ENCODE measurements at places on chromosomes 1 and 21.
A peak's percentile ranks its signal among the peaks of the same experiment; 100 is the strongest.

GRCh38 chr1:182143825-182144645 is 82.5 kb upstream of the ZNF648 start:
- peak; percentile 91 for DNase-seq

DNA sequence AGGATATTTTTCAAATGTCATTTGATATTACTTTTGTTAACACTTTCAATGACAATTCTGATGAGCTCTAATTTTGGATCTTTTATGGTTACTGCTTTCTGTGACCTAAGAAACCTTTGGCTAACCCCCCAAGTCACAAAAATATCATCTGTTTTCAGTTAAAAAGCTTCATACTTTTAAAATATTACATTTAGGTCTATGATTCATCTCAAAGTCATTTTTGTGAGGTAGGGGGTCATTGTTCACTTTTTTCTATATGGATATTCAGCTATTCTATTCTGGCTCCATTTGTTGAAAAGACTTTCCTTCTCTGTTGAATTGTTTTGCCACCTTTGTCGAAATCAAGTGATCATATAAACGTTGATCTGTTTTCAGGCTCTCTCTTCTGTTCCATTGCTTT is 44.8 kb downstream of the UCHL5 start:
- peak; percentile 55 for DNase-seq

DNA sequence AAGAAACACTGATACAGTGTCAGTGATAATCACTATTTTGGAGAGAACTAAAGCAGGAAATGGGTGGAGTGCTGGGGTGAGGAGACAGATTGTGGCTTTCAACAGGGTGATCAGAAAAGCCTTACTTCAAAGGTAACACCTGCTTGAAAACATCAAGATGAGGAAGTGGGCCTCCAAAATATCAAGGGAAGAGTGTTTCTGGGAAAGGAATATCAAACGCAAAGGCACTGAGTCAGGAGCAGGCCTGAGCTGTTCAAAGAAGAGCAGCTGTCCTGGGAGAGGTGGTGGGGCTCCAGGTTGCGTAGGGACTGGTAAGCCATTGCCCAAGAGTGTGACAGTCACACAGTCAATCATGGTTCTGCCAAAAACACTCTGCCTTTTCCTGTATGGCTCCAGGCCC is 47.1 kb upstream of the ATP1A1 start:
- no peak for DNase-seq

DNA sequence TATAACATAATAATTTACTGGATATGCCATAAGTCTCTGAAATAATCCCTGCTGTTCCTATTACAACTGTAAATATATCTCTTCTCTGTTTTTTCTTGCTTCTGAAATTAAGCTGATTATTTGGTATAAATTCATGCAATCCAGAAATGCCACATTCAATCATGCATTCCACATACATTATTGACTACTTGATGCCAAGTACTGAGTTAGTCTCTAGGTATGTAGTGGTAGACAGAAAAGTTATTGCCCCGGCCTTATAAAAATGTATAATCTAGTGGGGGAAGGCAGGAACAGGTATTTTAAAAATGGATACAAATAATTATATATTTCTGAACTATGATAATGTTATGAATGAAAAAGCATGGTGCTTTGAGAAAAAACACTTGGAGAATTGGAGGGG is 338.6 kb upstream of the SNX7 start:
- peak; percentile 74 for DNase-seq

GRCh38 chr1:153353226-153353947 is 4.3 kb upstream of the S100A9 start:
- DNase-seq = no peak

- no peak for DNase-seq
Observed at GRCh38 chr1:110492573-110492972, 26.4 kb downstream of the KCNA10 start.

DNA sequence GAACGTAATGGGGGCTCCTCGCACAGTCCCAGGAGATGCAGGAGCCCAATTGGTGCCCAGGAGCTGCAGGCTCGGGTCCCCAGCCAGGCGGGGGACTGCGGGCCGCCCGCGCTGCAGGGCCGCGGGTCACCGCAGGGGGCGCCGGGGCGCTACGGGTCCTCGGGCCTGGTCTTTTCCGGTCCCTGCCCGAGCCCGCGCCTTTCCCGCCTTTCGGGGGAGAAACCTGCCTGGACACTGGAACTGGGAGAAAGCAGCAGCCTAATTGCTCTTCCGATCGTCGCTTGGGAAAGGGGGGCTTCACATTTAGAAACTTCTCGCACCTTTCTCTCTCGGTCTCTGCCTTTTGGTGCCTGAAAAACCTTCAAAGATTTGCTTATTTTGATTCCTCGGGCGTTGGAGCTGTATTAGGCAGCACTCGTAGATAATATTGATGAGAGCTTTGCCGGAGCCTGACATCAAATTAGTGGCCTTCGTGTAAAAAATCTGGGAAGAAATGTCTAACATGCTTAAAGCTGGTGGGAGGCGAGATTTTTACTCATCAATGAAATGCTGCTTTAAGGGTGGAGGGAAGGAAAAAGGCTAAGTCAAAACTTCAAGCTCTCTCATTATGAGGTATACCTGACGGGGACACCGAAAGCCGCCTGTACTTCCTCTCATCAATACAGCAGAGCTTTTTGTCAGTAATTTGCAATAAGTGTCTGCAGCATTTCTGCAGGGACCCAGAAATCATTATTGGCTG is 12.6 kb upstream of the BARHL2 start:
- no peak for DNase-seq

DNA sequence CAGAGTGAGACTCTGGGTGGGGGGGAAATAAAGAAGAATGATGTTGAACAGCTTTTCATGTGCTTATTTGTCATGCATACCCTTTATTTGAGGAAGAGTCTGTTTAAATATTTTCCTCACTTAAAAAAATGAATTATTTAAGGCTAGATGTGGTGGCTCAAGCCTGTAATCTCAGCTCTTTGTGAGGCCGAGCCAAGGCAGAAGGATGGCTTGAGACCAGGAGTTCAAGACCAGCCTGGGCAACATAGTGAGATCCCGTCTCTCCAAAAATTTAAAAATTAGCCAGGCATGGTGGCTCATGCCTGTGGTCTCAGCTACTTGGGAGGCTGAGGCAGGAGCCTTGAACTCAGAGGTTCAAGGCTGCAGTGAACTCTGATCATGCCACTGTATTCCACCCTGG is 25.4 kb downstream of the SLC30A1 start:
- no peak for DNase-seq

- peak; percentile 43 for DNase-seq
Observed at GRCh38 chr1:204891860-204892259, 21.2 kb downstream of the NFASC start.

DNA sequence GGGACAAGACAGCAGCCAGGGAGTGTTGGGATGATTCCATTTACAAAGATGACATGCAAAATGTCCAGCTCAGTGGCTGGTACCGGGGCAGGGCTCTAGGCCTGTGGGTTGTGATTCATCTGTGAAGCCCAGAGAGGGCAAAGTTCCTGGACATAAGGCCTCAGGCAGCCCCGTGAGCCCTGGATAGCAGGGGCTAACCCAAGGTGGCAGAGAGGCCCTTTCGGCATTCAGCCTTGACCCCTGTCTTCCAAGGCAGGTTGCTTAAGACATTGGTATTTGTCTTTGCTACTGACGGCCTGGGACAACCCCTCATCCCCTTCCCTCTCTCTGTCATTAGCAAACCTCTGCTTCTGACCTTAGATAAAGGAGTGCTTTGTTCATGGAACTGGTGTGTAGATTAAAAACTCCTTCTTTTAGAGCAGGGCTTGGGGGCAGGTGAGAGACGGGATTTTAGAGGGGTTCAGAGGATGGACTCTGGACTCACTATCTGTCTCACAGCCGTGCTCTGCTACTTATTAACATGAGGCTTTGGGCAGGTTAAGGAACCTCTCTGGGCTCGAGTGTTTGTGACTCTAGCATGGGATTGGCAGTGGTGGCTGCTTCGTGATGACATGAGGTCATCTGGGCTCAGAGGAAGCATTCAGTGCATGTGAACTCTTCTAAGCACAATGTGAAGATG is 36.3 kb downstream of the TMEM51 start:
- DNase-seq = no peak

DNA sequence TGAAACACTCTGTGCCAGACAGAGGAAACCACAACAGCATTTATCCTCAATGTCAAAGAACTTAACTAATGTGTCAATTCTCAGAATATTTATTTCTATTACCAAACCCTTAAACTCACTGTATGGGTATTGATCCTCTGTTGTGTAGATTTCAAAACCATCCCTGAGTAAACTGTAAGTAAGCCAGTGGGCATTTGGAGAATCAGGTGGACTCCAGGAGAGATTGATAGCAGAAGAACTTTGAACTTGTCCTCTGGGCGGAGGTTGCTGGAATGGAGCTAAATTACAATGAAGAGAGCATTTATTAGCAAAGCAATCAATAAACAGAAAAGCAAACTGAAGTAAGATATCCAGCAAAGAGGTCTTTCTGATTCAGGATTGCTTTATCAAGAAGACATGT is 216.1 kb downstream of the USH2A start:
- DNase-seq = no peak

GRCh38 chr1:230031131-230031530 is 35.9 kb upstream of the GALNT2 start:
- no peak for DNase-seq

GRCh38 chr1:227429447-227430359 is 111.4 kb upstream of the CDC42BPA start:
- peak; percentile 69 for DNase-seq

DNA sequence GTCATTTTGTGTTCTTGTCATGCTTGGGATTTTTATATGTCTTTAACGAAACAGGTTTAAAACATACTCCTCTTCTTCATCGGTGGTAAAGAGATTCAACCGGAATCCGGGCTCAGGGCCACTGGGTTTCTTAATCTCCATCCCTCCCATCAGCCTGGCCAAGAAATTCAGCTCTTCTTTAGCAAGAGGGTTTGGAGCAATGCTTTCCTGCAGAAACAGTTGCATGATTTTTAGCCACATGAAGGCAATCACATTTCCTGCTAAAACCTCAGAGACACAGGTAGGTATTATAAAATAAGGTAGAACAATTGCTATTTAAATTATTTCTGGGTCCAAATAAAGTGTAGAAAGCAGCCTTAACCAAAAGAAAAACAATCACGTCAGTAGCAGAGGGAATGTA is 22.7 kb upstream of the LSM10 start:
- no peak for DNase-seq

GRCh38 chr1:31306278-31306677 is 9.4 kb downstream of the ZCCHC17 start:
- DNase-seq = peak; percentile 92

- no peak for DNase-seq
Observed at GRCh38 chr1:195096051-195096521, 1512.2 kb downstream of the KCNT2 start.

DNA sequence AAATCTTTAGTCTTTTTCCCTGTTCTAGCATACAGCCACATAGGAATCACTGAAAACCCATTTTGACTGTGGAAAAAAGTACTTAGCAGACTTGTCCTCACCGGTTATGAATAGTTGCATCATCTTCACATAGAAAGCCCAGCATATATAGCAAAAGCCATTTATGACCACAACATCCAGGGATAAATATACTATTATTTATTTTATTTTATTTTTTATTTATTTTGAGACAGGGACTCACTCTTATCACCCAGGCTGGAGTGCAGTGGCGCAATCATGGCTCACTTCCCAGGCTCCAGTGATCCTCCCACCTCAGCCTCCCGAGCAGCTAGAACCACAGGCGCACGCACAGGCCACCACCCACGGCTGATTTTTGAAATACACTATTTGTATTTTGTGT is 175.3 kb downstream of the GALNT2 start:
- no peak for DNase-seq

DNA sequence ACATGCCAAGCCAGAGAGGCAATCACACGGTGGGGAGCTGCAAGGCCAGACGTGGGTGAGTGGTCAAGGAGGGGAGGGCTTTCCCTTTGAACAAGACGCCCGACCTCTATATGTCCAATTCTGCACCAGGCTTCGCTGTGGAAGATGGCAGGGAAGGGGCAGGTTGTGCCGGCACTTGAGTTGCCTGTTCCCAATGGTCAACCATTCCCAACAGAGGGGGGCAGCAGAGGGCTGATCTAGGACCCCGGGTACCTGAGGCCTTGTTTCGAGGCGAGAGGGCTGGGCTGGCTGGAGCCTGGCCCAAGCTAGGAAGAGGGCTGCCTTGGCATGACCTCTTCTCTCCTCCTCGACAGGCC is 64.9 kb downstream of the TMEM53 start:
- peak; percentile 56 for DNase-seq

GRCh38 chr1:43952731-43953346 is 6.1 kb downstream of the IPO13 start:
- DNase-seq = no peak

- DNase-seq = no peak
Observed at GRCh38 chr1:168734271-168734670, 5.3 kb upstream of the DPT start.

GRCh38 chr1:52825868-52826267 is 16.7 kb upstream of the ZYG11A start:
- DNase-seq = peak; percentile 4

DNA sequence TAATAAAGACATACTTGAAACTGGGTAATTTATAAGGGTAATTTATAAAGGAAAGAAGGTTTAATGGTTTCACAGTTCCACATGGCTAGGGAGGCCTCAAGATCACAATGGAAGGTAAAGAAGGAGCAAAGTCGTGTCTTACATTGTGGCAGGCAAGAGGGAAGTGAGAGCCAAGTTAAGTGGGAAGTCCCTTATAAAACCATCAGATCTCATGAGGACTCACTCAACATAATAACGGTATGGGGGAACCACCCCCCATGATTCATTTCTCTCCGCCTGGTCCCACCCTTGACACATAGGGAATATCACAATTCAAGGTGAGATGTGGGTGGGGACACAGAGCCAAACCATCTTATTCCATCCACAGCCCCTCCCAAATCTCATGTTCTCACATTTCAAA is 76.8 kb upstream of the ZNF678 start:
- DNase-seq = no peak

GRCh38 chr1:111973150-111973790 is 16.2 kb downstream of the KCND3 start:
- DNase-seq = no peak

GRCh38 chr1:68826836-68827235 is 330.0 kb upstream of the DEPDC1 start:
- no peak for DNase-seq

GRCh38 chr1:156295391-156295947 is at the start of gene GLMP:
Gene GLMP, minus strand, starts transcription at chr1:156295679. Its CDS starts 34 bp downstream, at chr1:156295645.
- peak; percentile 59 for DNase-seq

- no peak for DNase-seq
Observed at GRCh38 chr1:28740118-28740517, 3.4 kb downstream of the YTHDF2 start.

DNA sequence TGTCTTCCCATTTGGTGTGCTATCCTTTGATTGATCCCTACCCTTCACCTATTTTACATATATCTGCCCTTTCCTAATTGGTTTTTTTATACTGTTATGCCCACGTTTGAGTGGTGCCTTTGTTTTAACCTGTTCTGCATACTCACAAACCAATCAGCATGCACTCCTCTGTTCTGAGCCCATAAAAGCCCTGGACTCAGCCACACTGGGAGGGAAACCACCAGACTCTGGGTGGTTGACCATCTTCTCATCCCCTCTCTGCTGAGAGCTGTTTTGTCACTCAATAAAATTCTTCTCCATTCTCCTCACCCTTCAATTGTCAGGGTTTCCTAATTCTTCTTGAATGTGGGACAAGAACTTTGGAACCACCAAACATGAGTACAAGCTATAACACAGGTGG is 989.8 kb downstream of the ADGRL2 start:
- DNase-seq = no peak

Data from fibroblast of skin of abdomen (primary cell).